Head of caudate nucleus (tissue), 42 donors: ENCODE measurements at places on chromosomes 1 and 21.

DNA sequence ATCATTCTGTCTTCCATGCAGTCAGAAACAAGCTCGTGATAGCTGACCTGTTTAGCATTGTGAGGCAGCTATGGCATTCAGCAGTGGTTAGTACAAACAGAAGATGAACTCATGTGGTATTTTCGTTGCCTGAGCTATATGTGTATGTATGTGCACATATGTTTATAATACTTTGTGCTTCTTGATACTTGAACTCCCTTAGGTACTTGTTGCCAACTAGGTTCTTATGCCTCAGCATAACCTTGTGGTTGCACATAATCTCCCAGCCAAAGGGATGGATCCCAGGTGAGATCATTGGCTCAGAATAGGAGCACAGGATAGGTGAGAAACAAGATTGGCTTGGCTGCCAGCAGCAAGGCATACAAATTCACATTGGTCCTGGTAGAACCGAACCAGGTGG lies 86.1 kb downstream of the VPS26C start:
- no peak for DNase-seq

- DNase-seq: peak; percentile 29
Observed at GRCh38 chr21:40143822-40144525, 276.7 kb downstream of the PCP4 start.

DNA sequence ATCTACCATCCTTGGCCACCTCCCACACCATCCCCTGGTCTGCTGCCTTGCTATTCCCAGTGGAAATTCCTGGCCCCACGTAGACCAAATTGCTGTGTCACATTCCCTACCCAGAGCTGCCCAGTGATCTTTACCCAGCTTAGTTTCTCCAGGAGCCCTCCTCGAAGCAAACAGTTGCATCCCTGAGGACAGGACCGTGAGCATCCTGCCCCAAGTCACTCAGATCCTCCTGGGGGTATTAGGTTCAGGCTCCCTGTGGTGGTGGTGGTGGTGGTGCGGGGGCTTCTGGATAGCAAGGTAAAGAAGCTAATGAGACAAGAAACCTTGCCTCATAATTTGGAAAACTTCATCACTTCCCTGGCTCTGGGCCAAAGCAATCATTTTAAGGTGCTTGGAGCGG lies 58.4 kb upstream of the RBM15 start:
- DNase-seq: no peak

DNA sequence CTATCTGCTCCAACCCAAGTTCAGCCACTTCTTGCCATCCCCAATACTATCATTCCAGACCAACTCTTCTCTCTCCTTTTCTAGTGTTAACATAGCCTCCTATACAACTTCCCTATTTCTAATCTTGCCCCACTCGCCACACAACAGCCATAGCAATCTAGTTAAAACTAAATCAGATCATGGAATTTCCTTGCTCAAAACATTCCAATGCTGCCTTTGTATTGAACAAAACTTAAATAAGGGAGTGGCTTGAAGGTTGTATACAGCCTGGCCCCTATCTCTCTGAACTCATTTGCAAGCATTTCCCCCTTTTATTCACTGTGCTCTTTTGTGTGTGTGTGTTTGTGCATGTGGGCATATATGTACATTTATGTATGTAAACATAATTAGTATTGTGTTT lies 118.1 kb upstream of the SGIP1 start:
- DNase-seq: no peak

DNA sequence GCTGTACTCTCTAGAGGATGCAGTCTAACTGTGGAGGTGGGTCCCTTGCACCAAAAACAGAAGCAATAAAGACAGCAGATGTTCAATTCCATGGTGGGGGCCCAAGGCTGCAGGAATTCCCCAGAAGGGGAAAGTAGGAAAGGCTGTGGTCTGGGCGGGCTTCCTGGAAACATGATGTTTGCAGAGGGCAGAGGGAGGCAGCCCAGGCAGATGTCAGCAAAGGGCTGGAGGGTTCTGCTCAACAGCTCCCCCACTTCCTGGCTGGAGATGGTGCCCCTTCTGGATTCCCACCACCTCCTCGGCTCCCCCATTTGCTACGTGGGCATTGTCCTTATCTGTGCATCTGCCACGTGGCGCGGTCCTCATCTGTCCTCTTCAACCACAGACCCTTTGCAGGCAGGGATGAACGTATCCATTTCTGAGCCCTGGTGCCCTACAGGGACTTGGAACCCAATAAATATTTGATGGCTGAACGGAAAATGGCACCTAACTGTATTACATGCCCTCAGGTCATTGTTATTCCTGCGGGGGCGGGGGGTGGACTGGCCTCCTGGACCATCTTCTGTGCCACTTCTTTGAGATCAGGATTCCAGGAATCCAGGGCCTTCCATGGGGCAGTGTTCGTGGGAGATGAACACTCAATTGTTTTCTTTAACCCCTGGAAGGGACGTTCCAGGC lies 8.4 kb upstream of the GUCA2B start:
- DNase-seq: no peak

DNA sequence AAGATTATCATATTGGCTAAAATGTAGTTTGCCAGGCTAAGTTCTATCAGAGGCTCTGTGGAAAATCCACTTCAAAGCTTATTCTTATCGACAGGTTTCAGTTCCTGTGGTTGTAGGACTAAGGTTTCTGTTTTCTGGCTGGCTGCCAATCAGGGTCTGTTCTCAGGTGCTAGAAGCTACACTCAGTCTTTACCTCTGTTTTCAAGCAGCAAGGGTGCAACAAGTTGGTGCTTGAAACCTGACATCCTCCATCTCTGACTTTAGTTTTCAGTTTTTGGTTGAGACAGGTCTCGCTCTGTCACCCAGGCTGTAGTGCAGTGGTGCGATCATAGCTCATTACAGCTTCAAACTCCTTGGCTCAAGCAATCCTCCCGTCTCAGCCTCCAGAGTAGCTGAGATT lies 15.3 kb upstream of the TMCO2 start:
- no peak for DNase-seq

GRCh38 chr1:15116966-15117365 lies 36.6 kb upstream of the TMEM51 start:
- no peak for DNase-seq

DNA sequence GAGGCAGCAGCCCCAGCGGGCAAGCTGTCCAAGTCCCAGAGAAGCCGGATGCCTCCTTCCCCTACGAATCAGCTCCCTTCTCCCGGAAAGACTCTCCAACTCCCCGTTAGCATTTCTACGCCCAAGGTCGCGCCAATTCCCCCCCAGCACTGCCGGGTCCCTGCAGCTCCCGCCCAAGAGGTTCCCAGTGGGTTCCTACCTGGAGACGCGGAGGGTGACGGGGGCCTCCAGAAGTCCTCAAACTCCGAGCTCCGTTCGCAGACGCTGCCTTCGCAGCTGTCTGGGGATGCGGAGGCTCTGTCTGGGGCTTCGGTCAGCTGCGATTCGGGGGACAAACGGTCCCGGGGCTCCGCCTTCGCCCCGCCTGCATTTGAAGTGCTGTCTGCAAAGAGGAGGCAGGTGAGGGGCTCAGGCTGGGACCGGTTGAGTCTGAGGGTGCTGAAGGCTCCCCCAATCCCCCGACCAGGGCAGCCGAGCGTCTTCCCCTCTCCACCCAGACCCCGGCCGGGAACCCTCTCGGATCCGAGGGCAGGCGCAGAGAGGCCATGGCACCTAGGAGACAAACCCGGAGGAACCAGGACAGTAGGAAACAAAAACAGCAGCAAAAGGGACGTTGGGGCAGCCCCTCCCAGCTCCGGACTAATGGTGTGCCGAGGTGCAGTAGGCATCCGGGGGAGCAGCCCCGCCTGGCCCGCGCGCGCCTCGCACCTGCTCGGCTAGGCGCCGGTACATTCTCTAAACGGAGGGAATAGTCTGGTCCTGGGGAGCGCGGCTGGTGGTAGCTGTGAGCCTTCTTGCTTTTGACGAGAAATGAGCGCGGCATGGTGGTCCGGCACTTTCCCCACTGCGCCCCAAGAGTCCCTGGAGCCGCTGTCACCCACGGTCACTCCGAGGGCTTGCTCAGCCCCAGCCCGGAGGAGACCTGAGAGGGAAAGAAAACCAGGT lies 3.8 kb downstream of the GFI1 start:
- DNase-seq: no peak

- DNase-seq: no peak
Observed at GRCh38 chr21:23939369-23940065, 1667.8 kb downstream of the MRPL39 start.

DNA sequence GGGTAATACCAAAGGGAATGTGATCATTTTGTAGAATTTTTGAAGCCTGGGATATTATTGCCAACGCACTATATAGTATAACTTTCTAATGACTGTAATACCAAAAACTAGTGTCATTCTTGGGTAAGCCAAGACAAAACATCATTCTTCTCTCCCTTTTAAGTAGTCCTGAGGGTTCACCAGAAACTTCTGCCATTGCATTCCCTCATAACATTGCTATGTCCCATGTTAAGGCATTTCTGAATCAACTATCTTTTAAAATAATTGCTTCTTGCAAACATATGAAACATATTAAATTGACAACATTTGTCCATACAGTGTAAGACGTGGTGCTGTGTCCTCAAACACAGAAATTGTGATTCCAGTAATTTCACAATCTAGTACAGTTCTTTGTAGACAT lies 29.9 kb upstream of the C1orf21 start:
- DNase-seq: no peak

DNA sequence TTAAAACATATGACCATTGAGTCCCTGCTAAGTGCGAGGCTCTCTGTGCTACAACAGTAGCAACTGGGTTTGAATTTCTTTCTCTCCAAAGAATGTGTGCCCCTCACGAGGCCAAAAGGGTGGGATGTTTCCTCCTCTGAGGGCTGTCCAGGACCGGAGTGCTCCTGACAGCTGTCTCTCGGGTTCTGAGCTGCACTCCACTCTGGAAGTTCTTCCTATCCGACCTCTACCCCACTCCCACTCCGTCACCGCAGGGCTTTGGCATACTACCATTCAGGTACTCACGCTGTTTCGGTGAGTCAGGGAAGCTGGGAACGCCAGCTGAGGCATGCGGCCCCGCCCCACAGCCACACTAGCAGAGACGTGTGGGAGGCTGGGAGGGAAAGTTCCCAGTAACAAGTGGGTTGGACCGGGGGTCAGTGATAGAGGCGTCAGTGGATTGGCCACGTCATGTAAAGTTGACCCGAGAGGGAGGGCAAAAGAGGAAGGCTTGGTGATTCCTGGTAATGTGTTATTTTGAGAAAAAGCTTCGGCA lies 705 bp upstream of the SLC50A1 start:
- peak; percentile 85 for DNase-seq

GRCh38 chr1:96825231-96825630 lies 103.6 kb downstream of the PTBP2 start:
- DNase-seq: no peak

GRCh38 chr1:234533975-234534876 lies 55.2 kb upstream of the TARBP1 start:
- DNase-seq: peak; percentile 50
